T-helper 1 cell treated with Interleukin-12 subunit alpha and Interleukin-12 subunit beta and Interleukin-4 antibody, amounts not matched to agents 30 ng/mL and 1 ng/mL, for 36 hours (primary cell): ENCODE measurements at places on chromosomes 16 and 17. TPM values are rescaled to one million over a fixed set of nuclear protein-coding genes. Genes with fewer than 3 reads are reported as not detected.

UMOD gene
- total RNA-seq = not detected in 2 replicates

KLHL10 gene
- not detected in 2 replicates for total RNA-seq

TNFRSF13B gene
- not detected in 2 replicates for total RNA-seq

CDH1 gene
- total RNA-seq = 0.93 and 1.3 TPM in 2 replicates

TMIGD1 gene
- total RNA-seq = not detected in 2 replicates

SP6 gene
- total RNA-seq = 0.12 TPM in 1 of 2 replicates, not detected in the other

KRTAP9-8 gene
- not detected in 2 replicates for total RNA-seq

HEXIM1 gene
- total RNA-seq = 38.8 and 41.4 TPM in 2 replicates

NIP7 gene
- 46.2 and 50.2 TPM in 2 replicates for total RNA-seq

SLFN11 gene
- total RNA-seq = 74.5 and 82.9 TPM in 2 replicates

SHPK gene
- 11.4 and 13.2 TPM in 2 replicates for total RNA-seq

FAHD1 gene
- 10.1 and 12.4 TPM in 2 replicates for total RNA-seq

ULK2 gene
- total RNA-seq = 11.2 and 13.6 TPM in 2 replicates

BRIP1 gene
- total RNA-seq = 15.5 and 18.1 TPM in 2 replicates

PRSS36 gene
- 1.1 and 2.1 TPM in 2 replicates for total RNA-seq

CFAP97D1 gene
- not detected in 2 replicates for total RNA-seq

MT1G gene
- total RNA-seq = 24.1 and 28.8 TPM in 2 replicates

MPO gene
- 0.07 TPM in 1 of 2 replicates, not detected in the other for total RNA-seq

SSTR5 gene
- not detected in 2 replicates for total RNA-seq

DOC2B gene
- total RNA-seq = 5.0 and 6.6 TPM in 2 replicates

CFAP119 gene
- total RNA-seq = 1.6 TPM in 2 replicates

EEF2KMT gene
- 10.0 and 12.1 TPM in 2 replicates for total RNA-seq

PSMC3IP gene
- 17.3 and 18.0 TPM in 2 replicates for total RNA-seq

NUDT7 gene
- 5.6 and 5.9 TPM in 2 replicates for total RNA-seq

PABPN1L gene
- not detected in 2 replicates for total RNA-seq

CPHXL2 gene
- total RNA-seq = not detected in 2 replicates

AANAT gene
- total RNA-seq = not detected in 2 replicates

KRTAP4-6 gene
- total RNA-seq = not detected in 2 replicates

HS3ST3B1 gene
- total RNA-seq = 51.0 and 53.9 TPM in 2 replicates
